GM13976 (cell line): ENCODE measurements at places on chromosomes 6 and 20.

- DNase-seq, result no peak
These were observed 48.8 kb upstream of the ZNF217 start for GRCh38 chr20:53642196-53643030.

- DNase-seq, result peak; percentile 51
These were observed 17.5 kb downstream of the MRPS18A start for GRCh38 chr6:43669922-43670622.

- DNase-seq, result peak; percentile 89
These were observed 17.5 kb downstream of the LEMD2 start for GRCh38 chr6:33771146-33772081.

- peak; percentile 73 for DNase-seq
These were observed 32.3 kb upstream of the DUSP22 start for GRCh38 chr6:259901-260508.
